ENCODE measurements at places on chromosomes 6 and 20. TPM values are rescaled to one million over a fixed set of nuclear protein-coding genes. Genes with fewer than 3 reads are reported as not detected.

- no peak for DNase-seq
Measured at GRCh38 chr6:82589509-82590206, 226.0 kb downstream of the TPBG start.

GRCh38 chr6:126300126-126300525 lies 39.8 kb upstream of the CENPW start:
- DNase-seq, result no peak

GRCh38 chr6:16705081-16705993 lies 55.9 kb downstream of the ATXN1 start:
- no peak for DNase-seq

The TXLNB gene
- polyA plus RNA-seq, result 2.5 TPM

GRCh38 chr6:33826537-33826936 lies 22.7 kb upstream of the MLN start:
- DNase-seq, result no peak

The VWA7 gene
- polyA plus RNA-seq, result 8.5 TPM

The MRPL2 gene
- 46.8 TPM for polyA plus RNA-seq

DNA sequence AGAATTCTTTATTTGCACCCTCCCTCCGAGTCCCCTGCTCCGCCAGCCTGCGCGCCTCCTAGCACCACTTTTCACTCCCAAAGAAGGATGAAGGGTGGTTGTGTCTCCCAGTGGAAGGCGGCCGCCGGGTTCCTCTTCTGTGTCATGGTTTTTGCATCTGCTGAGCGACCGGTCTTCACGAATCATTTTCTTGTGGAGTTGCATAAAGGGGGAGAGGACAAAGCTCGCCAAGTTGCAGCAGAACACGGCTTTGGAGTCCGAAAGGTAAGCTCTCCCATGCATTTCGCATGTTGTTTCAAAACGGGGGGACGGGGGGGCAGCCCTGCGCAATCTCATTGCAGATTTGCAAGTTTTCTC lies 357 bp downstream of the PCSK2 start:
- no peak for DNase-seq

DNA sequence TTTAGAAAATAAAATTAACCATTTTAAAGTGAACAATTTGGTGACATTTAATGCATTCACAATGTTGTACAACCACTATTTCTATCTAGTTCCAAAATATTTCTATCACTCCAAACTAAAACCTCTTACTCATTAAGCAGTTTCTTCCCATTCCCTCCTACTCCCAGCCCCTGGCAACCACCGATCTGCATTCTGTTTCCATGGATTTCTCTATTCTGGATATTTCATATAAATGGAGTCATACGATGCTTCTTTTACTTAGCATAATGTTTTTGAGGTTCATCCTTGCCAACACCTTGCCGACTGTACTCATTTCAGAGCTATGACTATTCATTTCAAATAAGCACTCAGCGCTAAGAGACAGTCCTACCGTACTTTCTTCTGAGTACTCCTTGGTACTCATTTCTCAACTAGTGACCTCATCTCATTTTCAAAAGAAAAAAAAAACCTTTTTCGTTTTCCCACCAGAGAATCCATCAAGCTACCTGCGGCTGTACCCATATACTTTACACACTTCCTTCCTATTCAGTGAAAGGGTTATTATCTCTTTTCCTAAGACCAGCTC lies 259.2 kb downstream of the UTRN start:
- DNase-seq, result no peak

The PROKR2 gene
- not detected for polyA plus RNA-seq

GRCh38 chr20:20022498-20022897 lies 5.3 kb downstream of the NAA20 start:
- DNase-seq, result no peak

DNA sequence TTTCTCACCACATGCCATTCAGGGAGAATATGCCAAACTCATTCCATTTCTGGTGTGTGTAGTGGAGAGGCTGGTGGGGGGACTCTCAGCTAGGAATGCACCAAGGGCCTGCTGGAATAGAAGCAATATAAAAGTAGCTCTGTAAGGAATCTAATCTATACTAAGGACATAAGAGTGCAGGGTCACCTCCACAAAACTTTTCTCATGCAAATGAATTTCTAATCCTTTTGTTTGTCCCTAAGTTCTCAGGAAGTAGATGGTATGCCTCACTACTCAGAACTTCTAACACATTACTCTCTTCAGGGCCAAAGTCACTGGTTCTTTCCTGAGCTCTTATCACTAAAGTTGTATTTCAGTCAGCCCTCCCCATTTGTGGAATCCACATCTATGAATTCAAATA lies 427.2 kb downstream of the C6orf118 start:
- DNase-seq, result no peak

Data from renal cortex interstitium (tissue), 15 donors.